Body of pancreas (tissue), 4 donors: ENCODE measurements at places on chromosomes 2 and 18.

DNA sequence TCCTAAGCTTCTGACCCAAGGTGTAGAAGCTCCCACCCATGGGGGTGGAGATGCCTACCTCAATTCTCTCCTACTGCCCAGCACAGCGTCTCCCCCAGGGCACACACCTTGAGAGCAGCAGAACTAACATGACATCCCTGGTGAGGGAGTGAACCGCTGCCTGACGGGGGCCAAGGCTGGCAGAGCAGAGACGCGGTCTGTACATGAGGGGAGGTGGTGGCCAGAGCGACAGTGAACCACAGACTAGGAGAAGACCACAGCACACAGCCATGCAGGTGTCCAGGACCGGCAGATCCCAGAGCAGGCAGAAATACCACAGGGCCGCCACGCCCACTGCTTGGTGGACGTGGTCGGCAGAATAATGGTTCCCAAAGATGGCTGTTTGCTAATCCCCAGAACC is 40.4 kb downstream of the TFCP2L1 start:
- DNase-seq, result no peak

DNA sequence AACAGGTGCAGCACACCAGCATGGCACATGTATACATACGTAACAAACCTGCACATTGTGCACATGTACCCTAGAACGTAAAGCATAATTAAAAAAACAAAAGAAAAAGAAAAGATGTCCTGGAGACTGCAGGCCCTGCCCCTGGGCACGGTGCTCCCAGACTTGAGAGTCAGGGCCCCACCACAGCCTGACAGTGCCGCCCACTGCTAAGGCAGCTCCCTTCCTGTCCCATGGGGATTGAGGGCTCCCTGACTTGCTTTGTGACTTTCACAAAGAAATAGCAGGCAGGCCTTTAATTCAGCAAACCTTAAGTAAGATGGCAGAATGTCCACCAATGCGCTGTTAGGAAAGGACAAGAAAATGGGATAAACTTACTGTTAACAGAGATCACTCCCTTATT is 116.8 kb downstream of the NDUFA10 start:
- DNase-seq, result no peak

GRCh38 chr2:72718876-72719275 is 107.0 kb downstream of the EXOC6B start:
- DNase-seq, result no peak

DNA sequence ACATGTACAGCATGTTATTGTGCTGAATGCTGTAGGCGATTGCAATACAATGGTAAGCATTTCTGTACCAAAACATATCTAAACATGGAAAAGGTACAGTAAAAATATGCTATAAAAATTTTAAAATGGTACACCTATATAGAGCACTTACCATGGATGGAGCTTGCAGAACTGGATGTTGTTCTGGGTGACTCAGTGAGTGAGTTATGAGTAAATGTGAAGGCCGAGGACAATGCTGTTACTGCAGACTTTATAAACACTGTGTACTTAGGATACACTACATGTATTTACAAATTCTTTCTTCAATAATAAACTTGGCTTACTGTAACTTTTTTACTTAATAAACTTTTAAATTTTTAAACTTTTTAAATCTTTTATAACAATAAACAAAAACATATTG is 473.4 kb upstream of the UBE2E3 start:
- DNase-seq, result no peak

DNA sequence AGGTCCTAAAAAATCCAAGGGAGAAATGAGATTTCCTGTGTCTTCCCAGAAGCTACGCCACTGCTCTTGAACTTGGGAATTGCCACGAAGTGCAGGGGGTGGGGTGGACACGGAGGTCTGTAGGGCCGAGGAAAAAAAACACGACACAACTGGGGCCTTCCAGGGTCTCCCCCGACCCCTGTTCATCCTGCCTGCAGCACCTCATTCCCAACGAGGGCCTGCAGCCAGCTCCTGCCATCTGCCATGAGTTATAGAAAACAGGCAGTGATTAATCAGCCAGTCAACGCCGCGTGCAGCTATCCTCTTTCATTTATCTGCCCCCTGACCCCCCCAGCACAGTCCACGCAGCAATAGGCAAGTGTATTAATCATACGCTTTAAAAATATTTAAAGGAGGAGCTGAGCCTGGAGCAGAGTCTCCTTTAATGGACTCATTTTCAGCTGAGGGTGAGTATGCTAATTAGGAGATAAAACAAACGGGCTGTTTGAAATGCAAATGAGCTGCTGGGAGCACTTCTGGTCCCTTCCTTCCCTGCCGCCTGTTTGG is 209.9 kb downstream of the TFCP2L1 start:
- peak; percentile 42 for DNase-seq

DNA sequence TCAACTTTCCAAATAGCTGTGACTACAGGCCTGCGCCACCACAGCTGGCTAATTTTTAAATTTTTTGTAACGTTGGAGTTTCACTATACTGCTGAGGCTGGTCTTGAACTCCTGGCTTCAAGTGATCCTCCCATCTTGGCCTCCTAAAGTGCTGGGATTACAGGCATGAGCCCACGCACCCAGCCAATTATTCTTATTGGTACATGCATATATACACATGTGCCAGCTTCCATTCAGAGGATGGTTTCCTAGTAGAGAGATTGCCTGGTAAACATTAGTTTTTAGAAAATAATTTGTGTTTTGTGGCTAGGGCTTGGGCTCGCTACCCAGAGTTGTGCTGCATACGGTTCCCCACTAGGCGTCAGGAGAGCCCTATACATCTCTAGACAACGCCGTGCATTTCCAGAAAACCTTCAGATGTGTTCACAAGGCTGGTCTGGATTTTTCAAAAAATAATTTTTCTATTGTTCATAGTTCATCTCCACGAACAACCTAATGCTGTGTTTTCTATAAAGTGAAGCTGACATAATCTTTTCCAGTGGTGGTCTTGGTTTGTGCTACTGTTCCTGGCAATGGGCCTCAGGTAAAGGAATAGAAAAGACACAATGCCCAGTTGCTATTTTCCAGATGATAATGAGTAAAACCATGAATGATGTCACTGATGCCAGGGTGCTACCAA is 14.6 kb upstream of the AFG3L2 start:
- DNase-seq, result peak; percentile 75

GRCh38 chr2:149129433-149129832 is 90.9 kb downstream of the LYPD6B start:
- DNase-seq, result no peak

- DNase-seq, result no peak
These were observed 109.1 kb upstream of the RMDN2 start for GRCh38 chr2:37816036-37816435.

GRCh38 chr2:96525211-96525507 is 11.4 kb upstream of the ARID5A start:
- no peak for DNase-seq

DNA sequence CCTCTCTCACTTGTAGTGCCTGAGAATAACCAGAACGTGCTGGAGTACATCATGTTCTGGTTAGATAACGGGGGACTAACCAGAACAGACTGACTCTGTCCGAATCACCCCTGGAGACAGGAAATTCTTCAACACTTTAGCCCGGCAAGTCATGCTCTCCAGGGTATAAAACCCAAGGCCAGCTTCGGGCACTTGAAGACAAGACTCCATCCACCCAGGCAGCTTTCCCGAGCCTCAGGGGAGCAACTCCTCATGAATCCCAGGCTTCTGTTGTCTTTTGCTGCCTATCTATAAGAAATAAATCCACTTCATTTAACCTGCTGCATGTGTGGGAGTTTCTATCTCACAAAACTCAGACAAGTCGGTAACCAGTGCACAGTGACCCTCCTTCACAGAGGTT is 99.6 kb downstream of the KCNF1 start:
- no peak for DNase-seq

DNA sequence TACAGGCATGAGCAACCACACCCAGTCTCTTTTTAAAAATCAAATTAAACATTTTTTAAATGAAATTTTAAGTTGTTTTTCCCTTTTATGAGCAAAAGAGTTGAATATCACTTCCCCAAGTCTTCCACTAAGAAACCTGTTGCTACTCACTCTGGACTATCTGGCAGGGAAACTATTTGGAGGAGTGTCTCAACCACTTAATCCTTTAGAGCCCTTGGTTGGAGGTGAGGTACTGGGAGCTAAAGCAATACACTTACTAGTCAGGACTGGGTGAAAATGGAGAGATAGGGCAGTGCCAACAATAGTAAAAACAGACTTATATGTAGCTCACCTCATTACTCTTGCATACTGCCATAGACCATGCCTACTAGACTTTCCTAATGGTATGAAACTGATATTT is 135.5 kb downstream of the RND3 start:
- DNase-seq, result no peak

DNA sequence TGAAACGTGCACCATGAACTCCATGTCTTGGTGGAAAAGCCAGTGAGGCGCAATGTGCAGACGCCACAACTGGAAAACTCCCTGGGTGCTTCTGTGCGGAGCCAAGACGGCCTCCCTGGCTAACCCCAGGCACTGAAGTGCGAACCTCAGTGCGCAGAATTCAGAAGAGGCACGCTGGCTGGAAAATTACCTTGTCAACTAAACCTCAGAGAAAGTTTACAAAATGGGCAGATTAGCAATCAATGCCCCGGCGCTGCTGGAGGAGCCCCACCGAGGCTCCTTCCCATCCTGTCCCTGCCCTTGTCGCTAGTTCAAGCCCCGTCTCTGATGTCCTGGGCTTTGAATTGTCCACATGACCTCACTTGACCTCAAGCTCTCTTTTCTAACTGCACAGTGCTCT is 22.2 kb downstream of the SNORC start:
- DNase-seq, result no peak

DNA sequence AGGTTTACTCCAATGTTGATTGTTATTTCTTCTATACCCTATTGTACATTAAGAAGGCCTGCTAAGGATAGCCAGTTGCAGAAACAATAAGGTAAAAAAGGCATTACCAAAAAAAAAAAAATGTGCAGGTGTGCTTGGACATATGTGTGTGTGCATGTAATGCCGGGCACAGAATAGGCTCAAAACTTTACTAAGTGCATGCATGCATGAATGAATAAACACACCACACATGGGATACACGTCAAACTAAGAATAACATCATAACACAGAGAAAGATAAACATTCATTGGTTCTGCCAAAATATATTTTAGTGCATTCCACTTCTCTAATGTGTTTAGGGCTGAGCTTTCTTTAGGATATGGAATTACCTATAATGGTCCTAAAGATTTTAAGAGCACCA is 298.2 kb downstream of the TCF4 start:
- DNase-seq, result no peak

DNA sequence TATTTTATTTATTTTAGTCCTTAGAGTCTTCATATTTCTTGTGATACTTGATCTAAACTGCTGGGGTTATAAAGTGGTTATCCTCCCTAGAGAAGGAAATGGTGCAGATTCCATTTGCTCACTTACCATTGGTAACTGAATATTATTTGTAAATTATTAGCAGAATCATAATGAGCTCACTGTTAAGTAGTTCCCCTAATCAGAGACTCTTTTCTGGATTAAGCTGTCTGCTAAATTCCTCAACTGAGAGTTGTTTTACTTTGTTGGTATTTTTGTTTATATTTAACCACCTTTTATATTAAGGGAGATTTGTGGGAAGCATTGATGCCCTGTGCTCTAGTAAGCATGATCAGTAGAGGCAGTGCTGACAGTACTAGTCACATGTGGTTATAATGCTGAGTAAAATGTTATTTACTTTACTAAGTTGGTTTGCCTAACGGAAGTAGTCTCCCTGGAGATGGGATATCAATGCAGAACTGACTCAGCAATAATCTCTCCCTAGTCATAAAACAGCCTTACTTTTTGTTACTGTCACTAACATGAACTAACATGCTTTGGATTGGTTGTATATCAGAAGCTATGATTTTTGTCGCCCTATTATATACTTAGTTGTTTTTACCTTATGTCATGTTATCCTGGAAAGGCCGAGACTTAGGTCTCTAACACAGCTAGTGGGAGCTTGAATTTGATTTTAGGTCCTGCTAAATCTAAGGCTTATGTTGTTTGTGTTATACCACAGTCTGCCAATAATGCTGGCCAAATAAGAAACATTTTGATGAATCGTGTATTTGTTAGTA is 166.7 kb downstream of the MCFD2 start:
- DNase-seq, result peak; percentile 13

DNA sequence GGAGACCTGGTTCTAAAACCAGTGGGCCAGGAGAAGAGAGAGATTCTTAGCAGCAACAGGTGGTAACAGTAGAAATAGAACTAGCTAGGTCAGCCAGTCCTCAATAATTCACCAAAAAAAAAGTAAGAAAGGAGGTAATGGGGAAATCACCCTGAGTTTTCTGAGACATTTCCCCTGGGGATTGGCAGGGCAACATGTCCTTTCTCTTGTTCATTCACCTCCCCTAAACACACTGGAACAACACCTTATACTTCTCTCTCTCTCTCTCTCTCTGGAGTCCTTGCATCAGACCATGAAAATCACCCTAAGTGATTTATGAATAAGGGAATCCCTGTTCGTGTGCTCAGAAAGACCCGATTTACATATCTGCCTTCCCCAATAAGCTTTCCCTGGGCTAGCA is 64.8 kb downstream of the COX7A2L start:
- DNase-seq, result no peak

GRCh38 chr2:25810428-25810827 is 67.9 kb downstream of the ASXL2 start:
- DNase-seq, result no peak

GRCh38 chr2:104474716-104475115 is 379.2 kb upstream of the POU3F3 start:
- DNase-seq, result no peak

GRCh38 chr18:251572-251971 is 16.3 kb downstream of the THOC1 start:
- no peak for DNase-seq

DNA sequence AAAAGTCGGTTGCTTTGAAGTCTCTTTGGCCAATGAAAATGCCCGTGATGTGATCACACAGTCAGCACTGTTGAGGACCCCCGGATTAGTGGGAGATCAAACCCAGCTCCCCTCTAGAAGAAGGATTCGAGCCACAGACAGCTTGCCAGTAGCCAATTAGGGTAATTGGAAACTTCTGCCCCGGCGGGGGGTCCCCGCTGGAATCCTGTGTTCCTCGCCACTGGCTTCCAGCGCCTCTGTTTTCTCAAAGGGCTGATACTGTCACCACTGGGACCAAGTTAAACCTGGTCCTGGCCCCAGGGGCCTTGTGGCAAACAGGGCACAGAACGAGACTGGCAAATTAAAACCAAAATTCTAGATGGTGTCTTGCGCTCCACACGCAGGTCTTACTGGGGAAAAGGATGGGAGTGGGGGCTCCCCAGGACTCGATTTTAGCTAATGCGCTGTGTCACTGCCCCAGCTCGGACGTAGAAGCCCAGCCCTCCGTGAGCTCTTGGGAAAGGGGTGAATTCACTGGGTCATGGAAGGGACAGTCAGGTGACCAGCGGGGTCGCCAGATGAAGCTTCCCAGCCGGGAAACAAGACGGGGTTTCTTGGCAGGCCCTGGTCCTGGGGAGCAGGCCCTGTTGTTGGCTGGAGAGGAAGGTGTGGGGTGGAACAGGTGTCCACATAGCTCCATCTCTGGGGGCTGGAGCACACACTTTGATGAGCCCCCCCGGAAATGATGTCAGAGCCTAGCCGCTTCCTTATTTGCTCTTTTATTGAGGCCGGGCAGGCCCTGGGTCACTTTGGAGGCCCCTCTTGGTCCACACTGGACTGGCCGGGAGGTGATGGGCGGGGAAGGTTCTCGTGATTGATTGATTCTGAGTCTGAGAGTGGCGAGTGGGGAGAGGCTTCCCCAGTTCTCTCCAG is 90.2 kb downstream of the SMAD7 start:
- no peak for DNase-seq

- no peak for DNase-seq
These were observed 41.8 kb upstream of the LPIN2 start for GRCh38 chr18:3054780-3055179.

- DNase-seq, result no peak
These were observed 763.5 kb upstream of the CELF4 start for GRCh38 chr18:38329145-38329544.

GRCh38 chr18:47593744-47594472 is 336.6 kb downstream of the SMAD2 start:
- no peak for DNase-seq
